ENCODE measurements at places on chromosomes 16 and 17. TPM values are rescaled to one million over a fixed set of nuclear protein-coding genes. Genes with fewer than 3 reads are reported as not detected.

The PIGQ gene
- total RNA-seq = 27.7 TPM

The SEPTIN1 gene
- not detected for total RNA-seq

The ABCA6 gene
- total RNA-seq = under 0.01 TPM

The KRTAP9-8 gene
- not detected for total RNA-seq

The TMEM106A gene
- 0.48 TPM for total RNA-seq

The HAP1 gene
- 1.2 TPM for total RNA-seq

The TNFRSF12A gene
- total RNA-seq = 560 TPM

The CCL14 gene
- total RNA-seq = not detected

The MPP3 gene
- 10.0 TPM for total RNA-seq

The SMIM22 gene
- 5.5 TPM for total RNA-seq

Data from tracheal epithelial cell (primary cell).